ENCODE measurements at places on chromosomes 11 and 22.

GRCh38 chr11:101211407-101211975, 81.9 kb upstream of the PGR start:
- DNase-seq = no peak

- no peak for DNase-seq
These were observed 264.2 kb downstream of the GRM5 start for GRCh38 chr11:88801484-88802123.

DNA sequence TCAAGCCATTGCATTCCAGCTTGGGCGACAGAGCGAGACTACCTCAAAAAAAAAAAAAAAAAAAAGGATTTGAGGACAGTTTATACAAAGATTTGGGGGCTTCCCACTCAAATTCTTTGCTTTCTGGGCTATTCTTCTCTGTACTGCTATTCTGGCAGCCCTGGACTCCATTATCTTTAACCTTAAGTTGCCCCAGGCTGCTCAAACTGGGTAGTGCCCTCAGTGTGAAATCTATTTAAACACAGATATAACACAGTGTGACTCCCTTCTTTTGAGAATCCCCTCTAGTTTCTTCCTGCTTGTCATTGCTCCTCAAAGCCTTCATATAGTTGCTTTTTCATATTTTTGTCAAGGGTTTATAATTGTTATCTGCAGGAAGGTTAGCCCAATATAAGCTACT, 49.5 kb upstream of the WEE1 start:
- no peak for DNase-seq

GRCh38 chr11:1235901-1236315, 13.0 kb downstream of the MUC5B start:
- DNase-seq = no peak

- DNase-seq = no peak
These were observed 8.4 kb upstream of the CD248 start for GRCh38 chr11:66325263-66325671.

GRCh38 chr11:118170231-118170630, 6.2 kb downstream of the SCN2B start:
- DNase-seq = no peak

- no peak for DNase-seq
These were observed 26.2 kb downstream of the SBF2 start for GRCh38 chr11:10267821-10268220.

- DNase-seq = no peak
These were observed 4.4 kb upstream of the ZNF280B start for GRCh38 chr22:22512951-22513350.

- no peak for DNase-seq
These were observed 143.6 kb downstream of the TEAD1 start for GRCh38 chr11:12817681-12818332.

DNA sequence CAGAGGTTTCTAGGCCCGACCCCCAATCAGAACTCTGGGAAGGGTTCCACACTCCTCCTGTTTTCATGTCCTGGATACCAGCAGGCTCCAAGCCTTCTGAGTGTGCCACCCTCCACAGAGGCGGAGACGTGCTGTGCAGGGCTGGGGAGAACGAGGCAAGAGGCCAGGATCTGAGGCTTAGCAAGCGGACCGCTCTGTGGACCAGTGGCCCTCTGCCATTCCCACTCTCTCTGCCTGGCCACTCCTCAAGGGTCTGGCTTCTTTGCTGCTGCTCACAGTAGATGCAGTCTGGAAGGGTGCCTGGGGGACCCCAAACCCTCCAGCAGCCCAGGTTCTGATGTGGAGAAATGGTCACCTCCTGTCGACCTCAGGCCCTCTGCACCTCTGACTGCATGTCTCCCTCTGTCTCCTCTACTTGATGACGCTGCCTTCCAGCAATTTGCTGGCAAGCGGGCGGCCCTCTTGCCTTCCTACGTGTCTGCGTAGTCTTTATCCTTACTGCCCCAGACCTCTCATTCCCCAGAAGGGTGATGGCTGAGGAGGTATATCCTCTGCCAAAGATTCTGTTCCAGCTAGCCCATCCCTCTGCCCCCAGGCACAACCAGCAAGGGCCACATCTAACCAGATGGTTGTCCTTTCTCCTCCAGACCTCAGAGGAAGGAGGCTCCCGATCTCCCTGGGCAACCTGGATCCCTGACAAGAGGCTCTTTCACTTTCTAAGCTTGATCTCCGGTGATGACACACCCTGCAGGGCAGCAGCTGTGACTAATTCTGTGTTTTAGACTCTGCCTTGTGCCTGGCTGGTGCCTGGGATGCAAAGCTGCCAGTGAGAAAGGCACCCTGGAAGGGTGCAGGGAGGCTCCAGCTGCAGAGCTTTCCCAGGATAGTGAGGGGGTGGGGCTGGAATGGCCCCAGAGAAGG, 87.3 kb downstream of the NAT10 start:
- DNase-seq = no peak

GRCh38 chr11:133219543-133219942, 312.8 kb downstream of the OPCML start:
- no peak for DNase-seq

DNA sequence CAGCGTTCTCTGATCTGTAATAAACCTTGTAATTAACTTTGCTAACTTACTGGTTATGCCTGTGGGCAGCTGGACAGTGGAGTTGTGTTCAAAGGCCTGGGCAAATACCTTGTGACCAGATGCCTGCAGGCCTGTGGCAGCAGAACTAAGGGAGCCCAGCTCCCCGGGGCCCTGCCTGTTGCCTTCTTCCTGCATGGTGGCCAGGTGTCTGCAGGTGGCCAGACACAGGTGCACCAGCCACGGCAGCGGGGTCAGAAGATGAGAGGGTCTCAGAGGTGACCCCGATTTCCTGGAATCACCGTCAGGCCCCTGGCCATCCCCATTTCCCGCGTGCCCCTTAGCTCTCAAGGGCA, 127.2 kb downstream of the OSBP2 start:
- DNase-seq = no peak

Measured in mesothelial cell of epicardium (in vitro differentiated cells).